Effector CD4-positive, alpha-beta T cell (primary cell): ENCODE measurements at places on chromosomes 5 and 9.

- no peak for DNase-seq
Measured at GRCh38 chr5:160271836-160272235, 40.5 kb downstream of the CCNJL start.

DNA sequence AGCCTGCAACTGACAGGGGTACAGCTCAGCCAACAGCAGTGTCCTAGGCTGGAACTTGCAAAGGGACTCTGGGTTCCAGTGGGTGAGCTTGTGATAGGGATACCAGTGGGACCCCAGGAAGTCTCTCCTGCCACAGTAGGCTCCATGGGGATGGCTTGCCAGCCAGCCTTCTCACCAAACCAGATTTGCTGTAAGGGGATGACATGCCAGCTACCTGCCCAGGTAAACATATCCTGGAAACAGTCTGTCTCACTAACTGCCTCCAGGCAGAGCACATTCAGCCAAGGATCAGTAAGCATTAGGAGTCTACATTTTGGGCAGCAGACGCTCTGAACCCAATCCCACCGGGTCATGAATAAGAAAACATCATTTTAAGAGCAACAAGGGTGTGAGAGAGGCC, 49.9 kb downstream of the SIL1 start:
- DNase-seq, result no peak

DNA sequence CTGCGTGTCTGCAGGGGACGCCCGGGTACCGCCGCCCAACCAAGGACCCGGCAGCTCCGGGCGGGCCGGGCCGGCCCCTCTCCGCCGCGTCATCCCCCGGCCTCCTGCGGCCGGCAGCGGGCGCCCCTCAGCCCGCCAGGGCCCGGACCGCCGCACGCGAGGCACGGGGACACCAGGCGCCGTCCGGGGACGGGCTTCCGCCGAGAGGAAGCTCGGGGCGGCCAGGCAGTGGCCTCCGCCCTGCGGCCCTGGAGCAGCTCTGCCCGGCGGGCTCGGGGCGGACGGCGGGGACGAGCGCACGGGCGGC, 373 bp downstream of the FBXW5 start:
- no peak for DNase-seq

DNA sequence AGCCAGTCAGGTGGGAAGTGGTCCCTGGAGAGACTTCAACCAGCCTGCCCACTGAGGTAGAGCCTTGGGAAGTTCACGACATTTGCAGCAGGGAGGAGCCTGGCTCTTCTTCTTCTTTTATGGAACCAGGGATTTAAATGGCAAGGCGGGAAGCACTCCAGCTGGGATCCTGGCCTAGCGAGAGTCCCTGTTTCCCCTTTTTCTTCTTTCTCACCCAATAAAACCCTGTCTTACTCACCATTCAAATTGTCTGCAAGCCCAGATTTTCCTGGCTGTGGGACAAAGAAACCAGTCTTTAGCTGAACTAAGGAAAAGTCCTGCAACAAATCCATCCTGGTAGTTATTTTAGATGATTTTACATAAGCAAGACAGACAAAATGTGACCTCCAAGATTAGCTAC, 503.7 kb downstream of the CDH10 start:
- no peak for DNase-seq

GRCh38 chr9:99967457-99967856, 61.0 kb downstream of the STX17 start:
- no peak for DNase-seq

- no peak for DNase-seq
Measured at GRCh38 chr9:87629104-87629503, 96.8 kb upstream of the CTSL start.

- no peak for DNase-seq
Measured at GRCh38 chr9:127204771-127205470, 59.7 kb upstream of the GARNL3 start.

GRCh38 chr9:546797-547223, 294.7 kb upstream of the DMRT1 start:
- no peak for DNase-seq

- DNase-seq, result no peak
Measured at GRCh38 chr5:122129306-122129705, at the start of gene ZNF474. TSS of gene ZNF474 (plus strand) at chr5:122129546. CDS start at chr5:122151991, 22,445 bp downstream.

DNA sequence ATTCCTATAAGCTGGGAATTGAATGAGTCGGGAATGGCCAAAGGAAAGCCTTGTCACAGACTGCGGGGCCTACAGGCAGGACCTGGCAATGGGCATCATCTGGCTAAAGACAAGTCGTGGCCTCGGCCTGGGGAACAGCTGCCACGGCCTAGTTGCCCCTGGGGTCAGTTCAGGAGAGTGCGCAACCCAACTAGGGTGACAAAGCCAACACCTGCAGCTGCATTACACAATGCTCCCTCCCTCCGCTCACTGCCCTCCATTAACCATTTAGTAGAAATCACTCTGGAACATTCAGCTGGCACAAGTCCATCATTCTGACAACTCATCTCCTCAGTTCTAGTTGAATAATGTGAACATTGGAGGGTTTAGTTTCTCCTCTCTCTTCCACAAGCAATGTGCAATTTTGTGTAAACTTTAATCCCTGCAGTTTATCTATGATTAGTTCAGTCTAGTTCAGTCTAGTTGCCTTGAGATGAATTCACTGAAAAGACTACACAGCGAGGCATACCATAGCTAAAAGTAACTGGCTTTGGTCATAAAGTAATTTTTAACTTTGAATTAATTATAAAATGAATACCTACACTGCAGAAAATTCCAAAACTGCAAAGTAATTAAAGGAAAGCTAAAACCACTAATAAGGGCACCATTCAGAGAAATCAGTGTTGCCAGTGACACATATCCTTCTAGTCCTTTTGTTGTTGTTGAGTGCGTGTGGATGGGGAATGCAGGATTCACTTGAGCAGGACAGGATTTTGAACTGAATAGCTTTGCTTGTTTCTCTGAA, 5.1 kb downstream of the GLDC start:
- DNase-seq, result no peak
